ENCODE measurements at places on chromosomes 5 and 9.

DNA sequence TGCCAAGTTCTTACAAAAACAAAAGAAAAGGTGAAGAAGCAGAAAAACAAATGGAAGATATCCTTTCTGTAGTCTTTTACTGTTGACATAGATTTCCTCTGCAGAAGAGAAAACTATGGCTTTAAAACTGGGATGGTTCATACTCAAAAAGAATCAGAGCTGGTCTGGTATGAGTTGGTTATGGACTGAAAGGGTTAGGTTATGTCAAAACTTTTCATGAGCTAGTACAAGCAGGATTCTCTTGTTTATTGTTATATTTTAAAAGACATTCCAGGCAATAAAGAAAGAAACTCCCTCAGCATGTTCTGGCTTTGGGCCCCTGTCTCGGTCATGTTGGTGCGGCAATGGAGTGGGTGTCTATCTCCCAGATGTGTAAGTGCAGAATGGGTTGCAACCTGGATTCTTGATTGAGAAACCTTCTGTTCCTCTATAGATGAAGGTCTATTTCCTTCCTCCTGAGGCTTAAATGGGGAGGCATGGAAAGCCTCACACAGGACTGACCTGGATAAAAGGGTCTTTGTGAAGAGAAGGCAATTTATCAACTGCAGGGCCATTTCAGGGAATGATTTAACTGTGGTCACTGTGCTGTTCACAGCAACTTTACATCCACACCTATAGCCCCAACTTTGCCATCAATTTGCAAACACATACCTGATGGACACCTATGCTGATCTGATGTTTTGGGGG lies 209.6 kb upstream of the TNC start:
- no peak for DNase-seq

GRCh38 chr5:9428272-9428671 lies 117.6 kb downstream of the SEMA5A start:
- DNase-seq = no peak

DNA sequence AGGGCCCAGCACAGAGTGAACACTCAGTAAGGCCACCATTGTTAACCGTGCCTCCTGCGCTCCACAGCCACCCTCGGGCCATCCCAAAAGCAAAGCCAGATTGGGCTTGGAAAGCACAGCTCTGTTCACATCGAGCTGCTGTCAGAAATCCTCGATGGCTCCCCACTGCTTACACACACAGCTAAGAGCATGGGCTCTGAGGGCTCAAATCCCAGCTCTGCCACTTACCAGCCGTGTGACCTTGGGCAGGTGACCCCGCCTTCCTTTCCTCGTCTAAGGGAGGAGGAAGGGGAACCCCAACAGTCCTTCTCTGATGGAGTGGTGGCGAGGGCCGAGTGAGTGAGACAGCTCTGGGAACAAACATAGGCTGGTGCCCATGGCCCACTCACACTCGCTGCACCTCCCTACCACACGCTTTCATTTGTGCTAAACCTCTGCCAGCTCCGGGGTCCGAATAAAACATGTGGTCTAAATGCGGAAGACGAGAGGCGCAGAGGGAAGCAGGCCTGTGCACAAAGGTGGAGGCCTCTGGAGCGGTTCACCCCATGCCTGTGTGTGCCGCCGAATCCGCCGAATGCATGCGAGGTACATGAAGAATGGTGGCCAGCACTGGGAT lies 139.3 kb downstream of the PAX5 start:
- no peak for DNase-seq

DNA sequence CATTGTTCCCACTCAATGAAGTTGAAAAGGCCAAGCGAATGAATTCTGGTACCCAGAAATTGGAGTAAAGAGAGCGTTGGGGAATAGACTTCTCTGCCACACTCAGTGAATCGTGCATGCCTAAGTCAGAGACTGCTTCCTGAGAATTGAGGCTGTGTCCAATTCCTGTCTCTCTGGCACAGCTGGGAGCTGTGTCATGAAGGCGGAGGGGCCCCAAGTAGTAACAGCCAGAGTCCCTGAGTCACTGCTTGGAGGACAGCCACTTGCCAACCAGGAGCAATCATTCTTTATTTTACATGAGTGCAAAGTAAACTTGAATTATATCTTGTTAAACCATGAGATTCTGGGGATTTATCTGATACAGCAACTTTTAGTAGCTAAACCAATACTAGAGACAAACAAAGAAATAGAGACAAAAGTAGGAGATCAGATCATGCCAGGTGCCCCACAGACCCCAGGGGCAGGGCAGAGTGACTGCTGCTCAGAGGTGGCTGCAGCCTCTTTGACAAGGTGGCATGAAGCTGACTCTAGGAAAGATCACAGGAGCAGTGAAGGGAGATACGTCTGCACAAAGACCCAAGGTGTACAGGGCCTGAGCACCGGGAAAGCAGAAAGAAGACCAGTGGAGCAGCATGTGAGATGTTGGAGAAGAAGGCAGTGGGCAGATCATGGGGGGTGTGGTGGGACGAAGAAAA lies 246.0 kb downstream of the GADD45G start:
- no peak for DNase-seq

DNA sequence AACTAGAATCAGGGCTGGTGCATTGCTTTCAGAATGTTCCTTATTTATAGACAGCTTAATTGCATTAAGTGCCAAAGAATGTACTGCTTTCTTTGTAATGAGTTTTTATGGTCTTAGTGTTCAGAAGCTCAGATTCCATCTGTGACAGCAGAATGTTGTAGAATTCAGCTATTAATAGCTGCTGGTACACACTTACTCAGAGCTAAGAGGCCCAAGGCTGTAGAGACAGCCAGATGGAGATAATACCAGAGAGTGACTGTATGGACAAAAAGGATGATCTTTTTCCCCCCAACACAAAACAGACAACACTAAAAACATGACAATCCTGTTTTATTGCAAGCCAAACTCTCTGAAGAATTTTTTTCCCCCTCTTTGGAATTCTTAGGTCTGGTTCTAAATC lies 50.2 kb downstream of the PPP2R2B start:
- no peak for DNase-seq

GRCh38 chr5:58940446-58940845 lies 357.6 kb downstream of the RAB3C start:
- no peak for DNase-seq

DNA sequence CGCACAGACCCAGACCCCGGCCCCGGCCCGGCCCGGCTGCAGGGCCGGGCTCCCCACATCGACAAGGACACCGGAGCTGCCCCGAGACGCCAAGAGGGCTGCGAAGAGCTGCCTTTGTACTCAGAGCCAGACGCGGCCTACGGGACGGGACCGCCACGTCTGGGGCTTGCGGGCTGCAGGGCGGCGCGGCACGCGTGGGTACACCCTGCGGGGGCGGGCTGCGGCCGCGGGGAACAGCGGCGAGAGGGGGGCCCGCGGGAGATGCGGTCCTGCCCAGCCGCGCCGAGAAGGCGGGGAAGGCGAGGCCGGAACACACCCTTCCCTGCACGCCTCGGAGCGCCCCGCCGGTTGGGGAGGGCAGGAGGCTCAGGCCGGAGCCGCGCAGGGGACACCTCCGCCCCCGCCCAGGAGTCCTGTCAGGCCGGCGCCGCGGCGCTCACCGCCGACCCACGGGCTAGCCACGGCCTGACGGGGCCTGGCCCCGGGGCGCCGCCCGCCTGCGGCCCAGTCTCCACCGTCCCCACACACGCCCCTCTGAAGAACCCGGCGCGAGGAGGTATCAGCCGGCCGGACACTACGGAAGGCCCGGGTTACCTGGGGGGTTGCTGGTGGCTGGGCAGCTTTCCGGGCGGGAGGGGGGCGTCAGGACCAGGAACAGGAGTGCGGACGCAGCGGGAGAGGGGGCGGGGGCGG lies 478 bp downstream of the RAB14 start:
- peak; percentile 30 for DNase-seq

- no peak for DNase-seq
Measured at GRCh38 chr5:134957920-134958608, 9.6 kb upstream of the CATSPER3 start.
